ENCODE measurements at places on chromosomes 5 and 9.
A peak's percentile ranks its signal among the peaks of the same experiment; 100 is the strongest.

- peak; percentile 68 for DNase-seq
Measured at GRCh38 chr5:118791926-118792734, 196.2 kb downstream of the DTWD2 start.

DNA sequence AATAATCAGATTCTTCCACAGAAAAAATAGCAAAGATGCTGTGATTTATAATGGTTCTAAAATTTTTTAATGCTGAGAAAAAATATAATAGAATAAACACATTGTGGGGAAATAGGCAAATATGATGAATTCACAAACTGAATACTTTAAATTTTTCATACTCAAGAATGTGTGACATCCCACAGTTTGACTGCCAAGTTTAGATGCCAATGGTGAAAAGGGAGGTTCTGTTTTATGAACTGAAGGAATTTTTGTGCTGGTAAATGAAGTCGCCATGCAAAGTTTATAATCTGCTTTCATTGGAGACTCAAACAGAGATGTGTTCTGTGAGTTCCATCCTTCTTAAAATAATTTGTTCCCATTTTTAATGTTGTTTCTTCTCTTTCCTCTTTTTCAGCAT is 367.5 kb upstream of the ADAMTS16 start:
- DNase-seq: no peak

DNA sequence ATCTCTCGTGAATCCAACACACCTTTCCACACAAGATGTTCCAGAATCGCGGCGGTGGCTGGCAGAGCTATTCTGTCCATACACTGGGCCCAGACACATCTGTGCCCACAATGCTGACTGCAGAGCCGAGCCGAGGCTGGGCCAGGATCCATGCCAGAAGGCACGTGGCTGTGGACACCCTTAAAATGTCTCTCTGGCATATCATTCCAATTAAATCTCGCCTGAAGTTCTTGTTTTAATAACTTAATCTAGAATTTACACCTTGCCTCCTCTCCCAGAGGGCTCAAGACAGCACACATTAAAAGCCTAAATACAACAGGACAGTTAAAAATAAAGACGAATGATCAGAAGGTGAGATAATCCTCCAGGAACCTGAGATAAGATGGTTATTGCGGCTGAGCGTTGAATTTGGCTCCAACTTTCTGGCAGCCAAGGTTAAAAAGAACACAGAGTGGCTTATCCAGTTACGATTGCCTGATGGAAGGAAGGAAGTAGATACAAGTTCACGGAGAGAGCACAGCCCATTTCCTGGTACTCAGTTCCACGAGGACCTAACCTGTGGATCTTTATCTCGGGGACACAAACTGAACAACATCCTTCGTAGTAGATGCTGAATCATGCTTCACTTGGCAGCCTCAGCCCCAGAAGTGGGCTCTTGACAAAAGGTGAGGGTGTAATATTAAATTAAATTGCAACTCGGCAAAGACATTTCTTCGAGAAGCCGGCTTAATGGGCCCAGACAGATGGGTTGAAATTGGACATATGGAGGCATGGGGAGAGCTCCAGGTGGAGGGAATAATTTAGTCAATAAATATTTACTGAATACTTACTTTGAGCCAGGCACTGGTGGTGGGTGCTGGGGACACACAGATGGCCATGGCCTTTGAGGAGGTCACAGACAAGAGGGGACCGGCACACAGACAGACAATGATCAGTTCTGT is 86.0 kb upstream of the TBC1D2 start:
- DNase-seq: no peak

- no peak for DNase-seq
Measured at GRCh38 chr5:124210111-124210910, 536.1 kb downstream of the ZNF608 start.

GRCh38 chr9:107336718-107337360 is 53.8 kb downstream of the RAD23B start:
- peak; percentile 71 for DNase-seq

GRCh38 chr5:5359618-5360017 is 62.9 kb upstream of the ICE1 start:
- no peak for DNase-seq

DNA sequence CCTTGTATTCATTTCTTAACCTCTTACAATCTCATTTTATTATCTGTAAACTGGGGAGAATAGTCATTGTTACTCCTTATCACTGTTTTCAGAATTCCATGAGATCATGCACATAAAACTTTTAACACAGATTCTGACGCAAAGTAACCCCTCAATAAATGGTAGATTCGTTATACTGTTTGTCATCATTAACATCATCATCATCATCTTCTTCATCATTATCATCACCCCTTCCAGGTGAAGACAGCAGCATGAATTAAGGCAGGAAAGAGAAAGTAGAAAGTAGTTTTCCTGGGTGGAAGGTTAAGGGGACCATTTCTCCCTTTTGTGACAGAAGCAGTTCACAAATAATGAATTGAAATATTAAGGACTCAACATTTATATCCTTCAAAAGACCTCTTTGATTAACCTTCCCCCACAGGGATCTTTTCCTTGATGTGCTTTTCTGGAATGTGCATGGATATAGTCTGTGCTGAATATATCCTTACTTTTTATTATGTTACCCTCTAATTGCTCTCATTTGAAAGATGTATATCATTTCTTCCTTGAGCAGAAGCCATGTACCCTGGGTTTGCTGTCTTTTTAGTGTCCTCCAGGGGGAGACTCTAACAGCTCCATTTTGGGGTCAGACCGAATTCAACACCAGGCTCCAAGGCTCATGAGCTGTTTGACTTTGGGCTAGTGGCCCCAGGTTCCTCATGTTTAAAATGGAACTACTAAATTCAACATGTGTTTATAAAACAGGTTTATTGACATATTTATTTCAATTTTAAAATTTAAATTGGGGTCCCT is 1029.9 kb upstream of the WWC1 start:
- DNase-seq: peak; percentile 10

DNA sequence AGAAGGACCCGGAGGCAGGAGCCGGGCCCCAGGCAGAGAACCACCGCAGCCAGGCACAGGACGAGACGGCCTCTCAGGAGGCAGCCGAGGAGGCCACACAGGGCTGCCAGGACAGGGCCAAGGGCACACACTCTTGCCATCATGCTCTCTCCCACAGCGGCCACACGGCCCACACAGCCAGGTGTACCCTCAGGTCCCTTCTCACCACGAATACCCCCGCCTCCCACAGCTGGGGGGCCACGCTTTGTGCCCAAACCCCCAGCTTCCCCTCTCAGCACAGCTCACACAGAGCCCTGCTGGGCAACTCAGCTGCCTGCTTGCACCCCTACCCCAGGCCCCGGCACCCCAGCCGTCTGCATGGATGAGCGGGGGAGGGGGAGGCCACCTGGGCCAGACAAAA is 5.3 kb downstream of the SSNA1 start:
- DNase-seq: no peak

GRCh38 chr9:89655056-89655989 is 50.5 kb downstream of the GADD45G start:
- no peak for DNase-seq

- no peak for DNase-seq
Measured at GRCh38 chr9:88996046-88996920, 5.0 kb downstream of the S1PR3 start.

GRCh38 chr5:171155621-171156020 is 153.4 kb upstream of the TLX3 start:
- DNase-seq: peak; percentile 67

- DNase-seq: peak; percentile 87
Measured at GRCh38 chr9:114505187-114506081, at the start of gene WHRN. Gene WHRN, minus strand, starts transcription at chr9:114505473. Its CDS starts 672 bp downstream, at chr9:114504801.

DNA sequence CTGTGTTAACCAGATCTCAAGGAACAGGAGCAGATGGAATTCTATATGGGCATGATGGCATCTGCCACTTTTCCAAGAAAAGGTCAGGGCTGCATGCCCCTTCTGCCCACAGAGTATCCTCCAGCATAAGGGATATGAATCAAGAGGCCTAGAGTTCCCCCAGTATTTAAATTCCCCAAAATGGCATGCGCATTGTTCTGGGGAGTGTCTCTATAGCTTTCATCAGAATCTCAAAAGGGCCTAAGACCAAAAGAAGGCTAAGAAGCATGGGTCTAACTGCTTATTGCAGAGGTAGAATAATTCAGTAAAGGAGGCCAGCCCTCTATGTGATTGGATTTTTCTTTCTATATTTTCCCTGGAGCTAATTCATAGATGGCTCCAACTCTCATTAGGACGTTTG is 114.2 kb upstream of the SPIN1 start:
- no peak for DNase-seq

DNA sequence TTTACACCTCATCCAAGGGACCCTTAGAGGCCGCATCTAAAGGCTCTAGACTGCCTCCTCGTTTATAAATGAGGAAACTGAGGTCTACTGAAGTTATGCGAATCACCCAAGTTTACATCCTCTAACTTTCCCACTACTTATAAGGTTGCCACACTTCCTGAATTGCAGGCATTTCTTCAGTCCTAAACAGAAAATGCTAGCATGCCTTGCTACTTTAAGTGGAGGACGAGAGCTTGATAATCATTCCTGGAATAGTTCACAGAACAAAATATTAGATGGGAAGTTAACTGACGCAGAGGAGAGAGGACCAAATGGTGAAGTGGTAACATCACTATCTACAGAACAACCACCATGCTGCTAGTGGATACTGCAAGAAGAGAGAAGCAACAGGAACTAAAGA is 85.8 kb downstream of the GNAQ start:
- peak; percentile 34 for DNase-seq

DNA sequence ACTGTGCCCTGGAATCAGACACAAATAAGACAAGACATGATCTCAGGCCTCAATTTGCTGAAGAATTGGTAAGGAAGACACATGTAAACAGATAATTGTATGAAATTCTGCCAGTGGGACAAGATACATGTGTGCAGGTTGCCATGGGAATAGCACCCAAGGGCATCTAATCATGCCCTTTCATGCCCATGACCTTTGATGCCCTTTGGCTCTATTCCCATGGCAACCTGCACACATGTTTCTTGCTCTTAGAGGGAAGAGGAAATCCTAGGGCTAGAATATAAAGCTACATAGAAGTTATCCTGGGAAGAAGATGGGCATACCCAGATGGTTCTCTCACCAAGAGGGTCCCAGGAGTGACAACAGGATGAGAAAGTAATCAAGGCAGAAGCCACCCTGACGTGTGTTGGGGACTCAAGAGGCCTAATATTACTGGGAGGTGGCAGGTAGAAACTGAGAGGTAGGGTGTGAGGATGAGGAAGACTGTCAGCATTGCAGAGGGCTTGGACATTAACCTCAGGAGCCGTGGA is 34.4 kb downstream of the P4HA2 start:
- DNase-seq: no peak

- peak; percentile 55 for DNase-seq
Measured at GRCh38 chr5:43017428-43017815, 22.7 kb downstream of the ANXA2R start.

GRCh38 chr5:56025151-56025885 is 30.6 kb upstream of the IL6ST start:
- no peak for DNase-seq

DNA sequence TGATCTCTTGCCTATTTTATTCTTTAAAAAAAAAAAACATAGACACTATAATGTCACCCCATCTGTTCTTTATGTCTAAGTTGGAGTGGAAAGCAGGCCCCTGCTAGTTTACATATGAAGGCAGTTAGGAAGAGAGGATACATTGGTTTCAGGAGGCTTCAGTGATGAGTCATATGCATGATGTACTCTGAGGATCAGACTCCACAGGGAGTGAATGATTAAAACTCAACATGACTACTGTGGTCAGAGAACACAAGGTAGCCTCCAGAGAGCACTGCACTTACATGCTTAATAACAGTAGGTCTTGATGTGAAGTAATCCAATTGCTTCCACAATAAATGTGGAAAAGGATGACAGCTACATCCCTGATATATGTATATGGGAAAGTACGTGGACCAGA is 22.7 kb upstream of the FSTL4 start:
- peak; percentile 59 for DNase-seq

- DNase-seq: no peak
Measured at GRCh38 chr5:39023121-39023520, 51.1 kb downstream of the RICTOR start.

DNA sequence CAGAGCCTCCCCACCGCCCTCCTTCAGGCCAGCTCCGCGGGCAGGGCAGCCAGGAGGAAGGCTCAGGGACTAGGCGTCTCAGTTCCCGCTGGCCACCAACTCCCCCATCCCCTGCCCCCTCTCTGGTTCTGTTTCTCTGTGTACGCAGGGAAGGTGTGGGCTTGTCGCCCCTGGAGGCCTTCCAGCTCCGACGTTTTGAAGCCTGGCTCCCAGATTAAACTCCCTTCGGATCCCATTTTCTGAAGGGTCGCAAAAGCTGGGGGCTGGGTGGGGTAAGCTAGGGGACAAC is 346 bp downstream of the ATOX1 start:
- DNase-seq: no peak

GRCh38 chr9:86562691-86563090 is 208.5 kb upstream of the TUT7 start:
- no peak for DNase-seq

DNA sequence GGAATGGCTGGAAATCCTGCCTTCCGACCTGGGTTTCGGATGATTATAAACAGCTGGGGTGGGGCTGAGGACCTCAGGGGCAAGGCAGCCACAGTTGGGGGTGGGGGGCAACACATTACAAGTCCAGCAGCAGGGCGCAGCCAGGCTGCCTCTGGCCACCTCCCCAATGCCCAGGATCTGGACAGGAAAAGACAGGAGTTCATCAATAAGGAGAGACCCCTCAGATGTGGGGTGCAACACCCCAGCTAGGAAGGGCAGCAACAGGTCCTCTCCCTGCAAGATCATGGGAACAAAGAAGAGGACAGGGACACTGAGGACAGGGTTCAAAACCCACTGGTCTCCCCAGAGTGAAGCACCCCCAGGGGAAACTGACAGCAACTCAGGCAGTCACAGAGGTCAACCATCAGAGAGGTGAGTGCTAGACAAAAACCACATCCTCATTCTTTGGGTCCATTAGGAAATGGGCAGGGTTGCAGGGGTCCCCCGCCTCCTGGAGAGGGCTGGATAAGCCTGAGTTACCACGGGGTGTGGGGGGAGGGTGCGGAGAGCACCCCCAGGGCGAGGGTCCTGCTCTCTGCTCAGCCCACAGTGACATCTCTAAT is 33.5 kb downstream of the SEMA4D start:
- no peak for DNase-seq

- DNase-seq: no peak
Measured at GRCh38 chr9:19522558-19522957, 113.7 kb downstream of the ACER2 start.

DNA sequence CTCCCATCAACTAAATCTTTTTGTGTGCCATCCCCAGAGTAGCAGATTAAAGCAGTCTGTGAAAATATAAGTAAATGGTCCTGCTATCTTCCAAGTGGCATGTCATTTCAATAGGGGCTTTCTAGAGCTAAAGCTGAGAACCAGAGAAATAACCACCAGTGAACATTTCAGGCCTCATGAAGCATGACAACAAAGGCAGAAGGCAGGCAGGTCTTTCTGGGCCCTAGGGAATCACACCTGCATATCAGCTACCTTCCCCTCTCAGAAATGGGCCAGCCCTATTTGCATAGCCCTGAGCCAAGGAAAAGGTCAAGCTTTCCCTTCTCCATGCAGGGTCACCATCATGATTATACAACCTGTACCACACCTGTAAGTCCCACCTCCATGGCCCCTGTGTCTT is 205.3 kb downstream of the DEPDC1B start:
- DNase-seq: no peak

Data from fibroblast of skin of right biceps (primary cell).